ENCODE measurements at places on chromosomes 7 and 10. TPM values are rescaled to one million over a fixed set of nuclear protein-coding genes. Genes with fewer than 3 reads are reported as not detected.

- H3K27ac ChIP-seq: no peak overlapping the region
- no peak overlapping the region for H3K4me3 ChIP-seq
- no peaks in the 10 kb centered on the region for H3K4me1 ChIP-seq
- DNase-seq: no peak
- no peaks in the 10 kb centered on the region for H3K27me3 ChIP-seq
Observed at GRCh38 chr7:22152690-22153089, 204.3 kb downstream of the RAPGEF5 start.

The SLC16A12 gene
- 38.8 TPM for total RNA-seq

The GPR26 gene
- total RNA-seq: not detected

DNA sequence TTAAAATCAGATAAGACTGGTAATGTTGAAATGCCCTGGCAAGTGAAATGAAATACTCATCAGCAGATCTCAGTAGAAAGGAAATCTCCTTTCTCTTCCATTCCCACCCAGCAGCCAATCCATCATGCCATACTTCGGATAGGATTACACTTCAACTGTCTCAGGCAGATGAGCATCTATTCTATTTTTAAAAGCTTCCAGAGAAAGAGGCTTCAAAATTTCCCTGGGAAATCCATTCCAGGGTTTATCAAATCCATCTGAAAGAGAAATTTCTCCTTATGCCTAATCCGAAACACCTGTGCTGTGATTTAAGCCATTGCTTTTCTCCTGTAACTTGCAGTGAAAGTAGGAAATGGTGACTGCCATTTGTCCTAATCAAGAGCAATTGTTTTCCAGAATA is 60.4 kb upstream of the RAPGEF5 start:
- H3K4me1 ChIP-seq: no peaks in the 10 kb centered on the region
- no peak overlapping the region for H3K4me3 ChIP-seq
- no peaks in the 10 kb centered on the region for H3K36me3 ChIP-seq
- H3K27ac ChIP-seq: no peak overlapping the region

GRCh38 chr7:16070806-16071205 is 350.5 kb downstream of the CRPPA start:
- H3K36me3 ChIP-seq: no peaks in the 10 kb centered on the region
- no peak overlapping the region for H3K27ac ChIP-seq
- no peaks in the 10 kb centered on the region for H3K4me1 ChIP-seq
- H3K27me3 ChIP-seq: no peaks in the 10 kb centered on the region
- no peak for DNase-seq

- H3K27ac ChIP-seq: no peak overlapping the region
- no peaks in the 10 kb centered on the region for H3K4me1 ChIP-seq
- H3K27me3 ChIP-seq: no peaks in the 10 kb centered on the region
- no peak for DNase-seq
- H3K4me3 ChIP-seq: no peak overlapping the region
Observed at GRCh38 chr7:150428671-150429451, 21.6 kb upstream of the GIMAP8 start.

- no peaks in the 10 kb centered on the region for H3K36me3 ChIP-seq
- H3K27me3 ChIP-seq: no peaks in the 10 kb centered on the region
- no peaks in the 10 kb centered on the region for H3K4me1 ChIP-seq
- no peak for DNase-seq
- H3K4me3 ChIP-seq: no peak overlapping the region
- H3K27ac ChIP-seq: no peak overlapping the region
Observed at GRCh38 chr7:64634406-64635062, 31.4 kb upstream of the ZNF107 start.

The CLDN3 gene
- 180 TPM for total RNA-seq

The ADCY1 gene
- total RNA-seq: 3.7 TPM

The MOGAT3 gene
- 0.25 TPM for total RNA-seq

GRCh38 chr10:132432176-132432540 is 35.2 kb downstream of the PWWP2B start:
- no peak overlapping the region for H3K27ac ChIP-seq
- DNase-seq: no peak
- H3K27me3 ChIP-seq: no peaks in the 10 kb centered on the region

- no peaks in the 10 kb centered on the region for H3K27me3 ChIP-seq
- DNase-seq: peak; percentile 91
- no peak overlapping the region for H3K4me3 ChIP-seq
- H3K36me3 ChIP-seq: no peaks in the 10 kb centered on the region
- H3K27ac ChIP-seq: no peak overlapping the region
Observed at GRCh38 chr7:50812841-50813475, 30.3 kb upstream of the GRB10 start.

- no peak overlapping the region for H3K4me3 ChIP-seq
- DNase-seq: peak; percentile 16
- H3K4me1 ChIP-seq: no peaks in the 10 kb centered on the region
Observed at GRCh38 chr10:77943121-77943901, 16.8 kb upstream of the DLG5 start.

DNA sequence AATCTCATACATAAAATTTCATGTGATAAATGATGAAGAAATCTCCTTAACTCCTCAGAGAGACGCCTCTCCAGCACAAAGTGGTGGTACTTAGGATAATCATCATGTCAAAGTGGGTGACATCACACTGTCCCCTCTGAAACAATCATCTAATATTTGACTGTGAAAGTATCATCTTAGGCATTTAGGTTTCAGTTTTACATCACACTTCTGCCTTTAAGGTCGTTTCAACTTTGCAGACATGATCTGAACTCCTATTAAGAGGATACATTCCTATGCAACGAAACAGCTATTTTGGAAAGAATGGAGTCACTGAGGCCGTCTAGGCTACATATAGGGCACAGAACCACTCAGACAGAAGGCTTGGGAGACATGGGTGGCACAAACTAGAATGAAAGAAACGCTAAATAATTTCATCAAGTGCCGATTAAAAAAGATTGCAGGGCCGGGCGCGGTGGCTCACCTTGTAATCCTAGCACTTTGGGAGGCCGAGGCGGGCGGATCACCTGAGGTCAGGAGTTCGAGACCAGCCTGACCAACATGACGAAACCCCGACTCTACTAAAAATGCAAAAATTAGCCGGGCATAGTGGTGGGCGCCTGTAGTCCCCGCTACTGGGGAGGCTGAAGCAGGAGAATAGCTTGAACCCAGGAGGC is 2.0 kb downstream of the VOPP1 start:
- peaks cover 6% of the 10 kb centered on the region for H3K4me1 ChIP-seq
- no peaks in the 10 kb centered on the region for H3K36me3 ChIP-seq
- no peaks in the 10 kb centered on the region for H3K27me3 ChIP-seq
- DNase-seq: no peak

DNA sequence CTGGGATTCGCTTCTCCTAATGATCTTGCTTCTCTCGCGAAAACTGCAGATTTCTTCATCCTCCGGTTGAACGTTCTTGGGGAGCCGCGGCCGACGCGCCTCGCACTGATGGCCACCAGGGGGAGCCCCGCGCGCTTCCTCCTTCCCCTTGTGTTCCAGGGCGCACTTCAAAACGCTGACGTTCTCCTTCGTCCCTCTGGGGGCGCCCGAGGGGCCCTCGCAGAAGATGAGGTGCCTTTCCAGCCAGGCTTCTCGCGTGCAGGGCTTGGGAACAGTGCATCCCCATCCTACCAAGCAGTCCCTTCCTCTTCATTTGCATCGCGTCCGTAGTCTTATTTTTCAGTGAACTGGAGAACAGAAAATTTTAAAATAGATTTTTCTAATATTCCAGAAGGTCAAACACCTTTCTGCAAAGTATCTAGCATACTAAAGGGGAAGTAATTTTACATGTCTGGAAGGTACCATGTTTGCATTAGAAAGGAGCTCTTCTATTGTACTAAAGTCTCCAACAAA is 22.5 kb downstream of the GSTO2 start:
- no peaks in the 10 kb centered on the region for H3K4me1 ChIP-seq
- H3K27ac ChIP-seq: no peak overlapping the region
- H3K27me3 ChIP-seq: no peaks in the 10 kb centered on the region
- DNase-seq: peak; percentile 91
